ENCODE measurements at places on chromosomes 3 and 15. TPM values are rescaled to one million over a fixed set of nuclear protein-coding genes. Genes with fewer than 3 reads are reported as not detected.

DNA sequence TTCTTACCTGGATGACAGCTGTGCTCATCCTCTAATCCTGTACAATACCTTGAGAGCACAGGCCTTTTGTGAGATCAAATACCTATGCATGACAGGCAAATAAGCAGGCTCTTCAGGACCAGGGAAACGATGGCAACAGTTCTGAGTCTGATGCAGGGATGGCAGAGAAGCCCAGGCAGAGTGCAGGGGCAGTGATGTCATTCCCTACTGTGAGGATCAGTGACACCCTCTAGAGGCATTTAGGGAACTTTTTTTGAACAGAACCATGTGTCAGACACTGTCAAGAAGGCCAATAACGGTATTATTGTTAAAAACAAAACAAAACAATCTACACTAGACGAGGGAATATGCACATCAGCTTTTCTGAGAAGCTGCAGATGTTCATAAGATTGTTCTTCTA, 314.8 kb upstream of the CTDSPL start:
- peak; percentile 78 for ATAC-seq

DNA sequence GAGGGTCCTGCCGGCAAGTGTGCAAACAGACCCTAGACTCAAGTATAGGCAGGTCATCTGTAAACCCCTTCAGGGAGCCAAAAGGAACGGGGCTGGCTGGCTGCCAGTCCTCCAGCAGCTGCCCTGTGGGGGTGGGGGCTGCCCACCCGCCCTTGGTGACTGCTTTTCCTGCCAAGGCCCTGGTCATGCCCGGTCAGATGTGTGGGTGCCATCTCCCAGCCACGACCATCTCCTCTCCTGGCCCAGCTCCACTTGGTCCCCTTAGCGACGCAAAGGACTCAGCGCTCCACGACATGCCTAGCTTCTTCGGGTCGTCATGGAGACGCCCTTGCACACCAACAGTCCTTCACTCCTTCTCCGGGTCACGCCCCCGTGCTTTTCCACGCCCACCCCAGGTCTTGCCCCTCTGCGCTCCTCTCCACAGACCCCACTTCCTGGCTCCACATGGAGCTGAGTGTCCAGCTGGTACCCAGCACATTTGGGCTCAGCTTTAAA, 2.4 kb downstream of the MUC4 start:
- no peak for ATAC-seq

DNA sequence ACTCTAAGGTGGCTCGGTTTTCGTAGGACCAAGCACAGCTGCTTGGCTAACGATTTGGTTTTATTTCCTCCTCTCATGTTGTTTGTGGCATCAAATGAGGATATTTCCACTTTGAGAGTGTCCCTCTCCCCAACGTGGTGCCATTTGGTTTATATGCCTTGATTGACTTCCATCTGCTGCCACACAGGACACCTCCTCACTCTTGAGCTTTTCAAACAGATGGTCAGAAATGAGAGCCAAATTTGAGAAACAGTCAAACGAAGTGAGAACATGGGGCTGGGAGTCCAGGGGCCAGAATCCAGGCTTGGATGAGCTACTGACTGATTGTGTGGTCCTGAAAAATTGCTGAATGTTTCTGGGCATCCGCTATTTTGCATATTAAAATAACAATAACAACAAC, 43.5 kb downstream of the CEMIP start:
- ATAC-seq = no peak

GRCh38 chr3:142484912-142485435, 37.1 kb upstream of the XRN1 start:
- no peak for ATAC-seq

- no peak for ATAC-seq
These were observed 254.2 kb downstream of the NSUN3 start for GRCh38 chr3:94317017-94317416.

GRCh38 chr15:89114990-89115389, 26.7 kb downstream of the ABHD2 start:
- no peak for ATAC-seq

DNA sequence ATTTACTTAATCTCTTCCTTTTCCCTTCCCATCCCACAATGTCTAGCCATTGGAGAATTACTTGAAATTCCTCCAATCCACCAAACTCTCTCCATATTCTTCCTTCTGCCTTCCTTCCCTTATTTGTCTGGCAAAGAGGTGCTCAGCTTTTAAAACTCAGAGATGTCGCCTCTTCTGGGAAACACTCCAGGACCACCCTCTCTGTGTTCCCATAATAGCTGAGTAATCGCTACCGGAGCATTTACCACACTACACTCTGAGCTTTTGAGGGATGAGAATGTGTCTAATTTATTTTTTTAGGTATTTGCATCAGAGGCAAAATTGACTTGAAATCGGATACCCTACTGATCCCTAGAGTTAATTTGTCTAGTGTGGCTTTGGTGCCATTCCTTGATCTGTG, 245.7 kb upstream of the TPRG1 start:
- no peak for ATAC-seq

The GREM1 gene
- 9.2 TPM for total RNA-seq

The CELSR3 gene
- 0.88 TPM for total RNA-seq

GRCh38 chr3:96619475-96619874, 194.9 kb upstream of the EPHA6 start:
- ATAC-seq = no peak
